ENCODE measurements at places on chromosomes 13 and 19.

DNA sequence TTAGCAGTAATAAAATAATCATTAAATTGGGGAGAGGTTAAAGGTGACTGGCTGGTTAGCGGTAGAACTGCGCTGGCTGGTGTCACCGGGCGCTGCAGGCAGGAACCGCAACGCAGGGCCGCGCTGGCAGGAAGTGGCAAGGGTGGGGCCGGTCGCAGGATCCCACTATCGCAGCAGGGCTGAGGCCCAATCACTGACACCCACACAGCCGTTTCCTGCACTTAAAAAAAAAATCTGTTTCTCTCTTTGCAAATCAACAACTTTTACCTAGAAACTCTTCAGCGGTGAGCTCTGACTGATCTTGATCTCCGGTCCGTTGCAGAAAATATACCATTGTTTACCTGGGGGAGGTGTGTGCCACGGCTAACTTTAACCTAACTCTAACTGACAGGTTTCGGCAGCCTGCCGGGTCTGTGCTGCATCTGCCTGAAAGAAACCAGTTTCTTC lies 46.9 kb downstream of the KLF2 start:
- DNase-seq, result no peak

DNA sequence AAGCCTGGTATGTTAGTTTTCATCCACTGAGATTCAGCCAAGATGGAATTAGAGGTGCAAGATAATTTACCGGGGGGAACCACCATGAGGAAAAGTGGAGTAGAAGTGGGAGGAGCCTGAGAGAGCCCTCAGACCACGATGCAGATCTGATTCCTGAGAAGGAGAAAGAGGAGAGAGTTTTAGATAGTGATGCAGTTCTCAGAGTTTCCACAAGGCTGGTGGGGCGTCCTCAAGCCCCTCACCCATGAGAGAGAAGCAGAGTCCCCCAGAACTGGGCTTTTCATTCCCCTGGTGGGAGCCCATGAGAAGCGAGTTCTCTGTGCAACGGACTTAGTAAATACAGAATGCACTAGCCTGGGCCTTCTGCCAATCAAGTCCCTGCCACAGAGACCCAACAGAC lies 18.1 kb downstream of the CEACAM5 start:
- DNase-seq, result no peak

GRCh38 chr19:16340092-16340491 lies 15.5 kb downstream of the KLF2 start:
- DNase-seq, result no peak

DNA sequence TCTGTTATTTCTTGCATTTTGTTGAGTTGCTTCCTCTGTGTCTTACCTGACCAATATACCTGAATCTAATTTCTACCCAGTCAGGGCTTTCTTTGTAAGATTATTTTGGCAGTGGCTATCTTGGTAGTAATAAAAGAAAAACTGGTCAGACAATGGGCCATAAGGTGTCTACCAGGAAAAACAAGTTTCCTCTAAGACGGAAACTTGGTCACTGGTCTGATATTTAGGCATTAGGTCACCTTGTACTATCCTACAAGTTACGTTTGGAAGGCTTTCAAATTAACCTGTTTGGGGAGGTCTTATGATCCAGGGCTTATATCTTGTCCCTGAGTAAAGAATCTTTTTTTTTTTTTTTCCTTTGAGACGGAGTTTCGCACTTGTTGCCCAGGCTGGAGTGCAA lies 9.2 kb downstream of the ZNF823 start:
- DNase-seq, result no peak

DNA sequence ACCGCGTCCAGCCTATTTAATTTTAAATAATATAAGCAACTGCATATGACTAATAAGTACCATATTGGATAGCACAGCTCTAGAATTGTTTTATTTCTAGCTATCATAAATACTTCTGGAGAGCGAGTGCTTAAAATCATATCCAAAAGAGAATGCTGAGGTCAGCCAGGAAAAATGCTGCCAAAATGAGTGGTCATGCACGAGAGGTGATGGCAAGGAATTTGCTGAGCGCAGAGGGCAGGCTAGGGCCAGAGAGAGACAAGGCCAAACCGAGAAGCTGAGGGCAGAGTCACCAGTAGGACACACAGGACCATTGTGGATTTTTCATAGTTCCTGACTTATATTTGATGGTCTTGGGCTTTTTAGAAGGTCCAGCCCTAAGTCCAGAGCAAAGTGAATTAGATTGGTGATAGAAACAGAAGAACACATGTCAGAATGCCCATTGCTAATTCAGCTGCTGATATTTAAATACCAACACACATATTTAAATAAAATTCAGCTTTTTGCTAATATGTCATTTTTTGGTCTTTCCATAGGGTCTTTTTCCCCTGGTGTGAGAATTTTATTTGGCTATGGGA lies 33.6 kb upstream of the UBL3 start:
- DNase-seq, result no peak

- no peak for DNase-seq
Measured at GRCh38 chr19:13215572-13216380, 65.6 kb downstream of the IER2 start.

GRCh38 chr19:4745986-4746385 lies 22.3 kb upstream of the DPP9 start:
- no peak for DNase-seq

GRCh38 chr13:66723576-66723975 lies 506.6 kb downstream of the PCDH9 start:
- DNase-seq, result no peak

DNA sequence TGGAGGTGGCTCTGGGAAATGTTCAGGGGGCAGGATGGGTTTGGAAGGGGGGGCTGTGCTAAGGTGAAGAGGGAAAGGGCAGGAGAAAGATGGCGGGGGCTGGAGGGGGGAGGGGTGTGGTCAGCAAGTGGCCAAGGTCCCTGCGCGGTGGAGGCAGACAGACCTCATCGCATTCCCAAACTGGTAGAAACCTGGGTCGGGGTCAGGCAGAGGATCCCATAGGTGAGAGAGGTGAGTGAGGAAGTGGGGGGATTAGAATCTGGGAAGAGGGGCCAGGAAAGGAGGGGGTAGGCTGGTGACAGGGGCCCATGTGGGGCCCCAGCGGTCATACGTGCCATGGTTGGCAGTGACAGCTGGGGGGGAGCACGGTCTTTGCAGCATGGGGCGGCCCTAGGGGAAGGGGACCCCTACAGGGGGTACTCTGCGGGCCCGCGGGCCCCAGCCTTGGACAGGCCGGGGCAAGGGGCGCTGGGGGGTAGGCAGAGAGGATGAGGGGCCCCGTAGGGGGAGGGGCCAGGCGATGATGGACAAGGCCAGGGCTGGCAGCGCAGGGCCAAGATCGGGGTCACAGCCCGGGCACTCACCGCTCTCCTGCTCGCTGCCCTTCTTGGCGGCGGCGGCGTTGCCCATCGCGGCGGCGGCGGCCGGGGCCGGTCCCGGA lies 514 bp downstream of the PRKACA start:
- DNase-seq, result no peak

DNA sequence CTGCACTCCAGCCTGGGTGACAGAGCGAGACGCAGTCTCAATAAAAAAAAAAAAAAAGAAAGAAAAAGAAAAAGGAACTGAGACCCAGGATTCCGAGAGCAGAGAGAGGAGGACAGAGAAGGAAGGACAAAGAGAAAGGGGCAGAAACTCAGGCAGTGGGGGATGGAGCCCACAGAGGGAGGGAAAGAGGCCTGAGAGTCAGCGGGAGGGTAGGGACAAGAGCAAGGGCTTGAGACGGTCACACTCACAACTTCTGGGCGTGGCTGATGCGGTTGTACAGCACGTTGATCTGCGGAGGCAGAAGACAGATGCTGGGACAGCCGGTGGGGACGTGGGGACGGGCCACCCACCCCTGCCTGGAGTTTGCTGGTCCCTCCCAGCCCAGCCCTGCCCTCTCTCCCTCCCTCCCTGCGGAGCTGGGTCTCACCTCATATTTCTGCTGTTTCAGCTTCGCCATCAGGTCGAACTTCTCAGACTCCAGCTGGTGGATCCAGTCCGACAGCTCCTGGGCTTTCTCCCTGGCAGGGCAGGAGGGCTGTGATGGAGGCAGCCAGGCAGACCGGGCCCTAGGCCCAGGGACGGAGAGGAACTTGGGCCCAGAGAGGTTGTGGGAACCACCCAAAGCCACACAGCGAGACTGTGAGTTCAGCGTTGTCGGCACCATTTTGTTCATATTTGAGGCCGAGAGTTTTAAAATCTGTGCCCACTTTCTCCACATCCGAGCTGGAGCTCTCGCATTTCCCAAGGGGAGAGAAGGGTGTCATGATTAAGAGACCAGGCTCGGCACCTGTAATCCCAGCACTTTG lies 15.2 kb downstream of the TNNT1 start:
- no peak for DNase-seq

DNA sequence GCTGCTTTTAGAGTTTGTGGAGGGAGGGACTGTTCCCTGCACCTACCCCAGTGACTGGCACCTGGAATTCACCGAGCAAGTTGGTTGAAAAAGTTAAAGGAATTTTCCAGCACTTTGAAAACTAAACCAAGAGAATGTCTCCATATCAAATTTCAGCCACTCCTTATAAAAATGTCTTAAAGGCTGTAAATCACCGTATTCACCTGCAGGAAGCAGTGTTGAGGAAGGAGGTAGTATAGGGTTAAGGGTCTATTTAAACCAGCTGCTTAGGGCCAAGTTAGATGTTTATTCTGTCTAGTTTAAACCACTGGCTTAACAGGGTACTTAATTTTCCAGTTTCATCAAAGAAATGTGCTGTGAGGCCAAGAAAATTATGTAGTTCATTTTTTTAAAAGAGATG lies 3.8 kb upstream of the RAB20 start:
- no peak for DNase-seq

DNA sequence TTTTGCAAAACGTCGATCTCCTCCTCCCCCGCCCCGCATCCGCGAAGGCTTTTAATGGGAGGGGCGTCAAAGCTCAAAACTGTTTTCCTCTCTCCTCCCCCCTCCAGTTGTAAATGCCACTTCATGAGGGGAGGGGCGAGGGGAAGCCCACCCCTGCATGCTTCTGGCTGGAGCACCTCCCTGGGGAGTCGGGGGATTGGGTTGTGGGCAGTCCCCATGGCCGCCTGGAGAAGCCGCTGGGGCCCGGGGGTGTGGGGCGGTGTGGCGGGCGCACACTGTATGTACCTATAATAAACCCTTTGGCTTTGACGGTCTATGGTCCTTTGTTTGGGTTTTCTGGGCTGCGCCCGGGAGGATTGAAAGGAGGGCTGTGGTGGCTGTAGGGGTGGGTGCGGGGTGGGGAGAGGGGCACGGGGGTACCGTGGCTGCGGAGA lies 505 bp upstream of the SHKBP1 start:
- no peak for DNase-seq

DNA sequence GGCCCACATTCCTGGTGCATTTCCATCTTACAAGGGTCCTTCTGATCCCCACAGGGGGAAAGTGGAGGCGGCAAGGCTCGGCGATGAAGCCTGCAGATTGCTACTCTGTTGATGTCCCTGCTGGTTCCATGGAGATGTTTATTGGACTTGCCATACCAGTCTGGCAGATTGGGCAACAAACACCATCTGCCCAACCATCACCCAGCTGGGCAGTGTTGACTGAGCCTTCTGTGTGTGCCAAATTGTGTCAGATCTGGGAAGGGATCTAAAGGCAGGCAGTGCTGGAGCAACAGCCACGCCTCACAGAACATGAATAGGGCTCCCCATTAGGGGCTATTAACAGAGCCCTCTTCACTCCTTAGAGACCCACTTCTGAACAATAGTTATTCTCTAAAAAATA lies 35.0 kb downstream of the FLT1 start:
- DNase-seq, result no peak

DNA sequence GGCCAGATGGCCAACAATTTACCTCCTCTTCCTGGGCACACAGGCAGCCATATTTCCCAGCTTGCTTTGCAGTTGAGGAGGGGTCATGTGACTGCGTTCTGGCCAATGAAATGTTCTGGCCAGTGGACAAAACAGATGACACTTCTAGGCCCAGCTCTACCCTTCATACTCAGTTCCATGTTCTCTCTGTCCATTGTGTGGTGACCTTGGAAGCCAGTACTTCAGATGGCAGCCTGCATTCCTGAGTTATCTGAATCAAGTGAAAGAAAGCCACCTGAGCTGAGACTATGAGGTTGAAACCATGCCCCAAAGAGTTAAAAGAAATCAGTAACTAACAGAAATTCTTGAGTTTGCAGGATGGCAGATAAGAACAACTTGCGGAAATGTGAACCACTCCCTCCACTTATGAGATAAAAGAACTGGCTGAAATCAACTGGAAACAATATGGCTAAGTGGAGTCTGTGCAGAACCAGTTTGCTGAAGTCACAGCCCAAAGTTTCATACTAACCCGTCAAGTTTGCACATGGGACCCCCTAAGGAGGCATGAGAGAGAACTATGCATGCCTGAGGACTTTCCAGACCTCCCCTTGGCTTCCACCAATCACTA lies 8.1 kb downstream of the FAM187B start:
- no peak for DNase-seq
